Skin of body (tissue), 3 donors: ENCODE measurements at places on chromosomes 1 and 21. TPM values are rescaled to one million over a fixed set of nuclear protein-coding genes. Genes with fewer than 3 reads are reported as not detected.
A peak's percentile ranks its signal among the peaks of the same experiment; 100 is the strongest.

- no peak for DNase-seq
Observed at GRCh38 chr1:112044745-112045144, 55.3 kb upstream of the KCND3 start.

GRCh38 chr1:31108861-31109260, 43.3 kb upstream of the PUM1 start:
- no peak for DNase-seq

DNA sequence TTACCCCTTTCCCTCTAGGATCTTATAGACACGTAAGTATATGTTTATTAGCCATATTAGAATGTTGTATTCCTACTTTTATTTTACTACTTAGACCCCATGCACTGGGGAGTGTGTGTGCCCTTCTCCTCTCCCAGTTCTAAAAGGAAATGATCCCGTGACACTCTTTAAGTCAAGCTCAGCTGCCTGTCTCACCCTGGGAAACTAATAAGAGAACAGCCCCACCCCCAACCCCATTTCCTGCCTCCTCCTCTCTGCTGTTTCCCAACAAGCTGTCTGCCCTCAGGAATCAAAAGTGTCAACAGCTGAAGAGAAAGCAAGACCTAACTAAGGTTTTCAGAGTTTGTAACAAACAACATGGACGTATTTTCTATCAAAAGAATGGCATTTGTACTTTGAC, 92.6 kb upstream of the VAV3 start:
- peak; percentile 6 for DNase-seq

DNA sequence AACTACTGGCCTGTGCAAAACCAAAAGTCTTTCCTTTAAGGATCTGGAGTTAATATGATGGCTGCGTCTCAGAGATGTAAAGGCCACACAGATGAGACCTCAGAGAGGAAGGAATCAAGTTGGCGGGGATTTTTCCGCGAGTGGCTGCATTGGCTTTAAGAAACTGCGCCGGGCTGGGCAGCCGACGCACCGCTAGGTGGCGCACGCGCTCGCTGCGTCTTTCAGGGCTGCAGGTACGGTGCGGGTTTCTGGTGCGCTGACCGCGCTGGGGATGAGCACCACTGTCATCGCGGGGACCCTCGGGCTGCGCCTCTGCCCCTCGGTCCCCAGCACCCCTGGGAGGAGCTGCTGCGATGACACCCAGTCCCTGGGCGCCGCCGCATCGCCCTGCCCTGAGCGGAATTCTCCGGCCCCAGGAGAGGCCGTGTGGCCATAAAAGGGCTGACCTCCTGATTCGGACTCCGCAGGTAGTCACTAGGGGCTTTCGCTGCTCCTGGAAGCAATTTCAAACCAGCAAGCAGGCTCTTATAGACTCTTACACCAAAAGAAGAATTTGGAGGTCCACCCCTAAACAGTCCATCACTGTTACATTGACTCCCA, 241.0 kb downstream of the KCNJ6 start:
- no peak for DNase-seq

GRCh38 chr1:75614399-75614756, 3.5 kb upstream of the SLC44A5 start:
- DNase-seq: no peak

DNA sequence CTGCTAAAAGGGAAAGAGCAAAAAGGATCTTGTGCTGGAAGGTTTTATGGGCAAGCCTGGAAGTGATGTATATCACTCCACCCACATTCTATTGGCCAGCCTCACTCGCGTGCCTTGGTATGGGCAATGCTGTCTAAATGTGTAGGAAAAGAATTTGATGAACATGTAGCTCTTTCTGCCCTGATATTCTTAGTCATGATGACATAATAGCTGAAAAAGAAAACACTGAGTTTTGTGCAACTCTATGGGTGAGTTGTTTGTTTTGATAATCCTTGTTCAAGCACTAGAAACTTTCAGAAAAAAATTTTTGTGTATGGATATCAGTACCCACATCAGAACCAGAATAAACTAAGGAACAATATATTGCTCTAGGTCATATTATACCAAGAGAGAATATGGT, 231.5 kb upstream of the ST6GALNAC5 start:
- no peak for DNase-seq

DNA sequence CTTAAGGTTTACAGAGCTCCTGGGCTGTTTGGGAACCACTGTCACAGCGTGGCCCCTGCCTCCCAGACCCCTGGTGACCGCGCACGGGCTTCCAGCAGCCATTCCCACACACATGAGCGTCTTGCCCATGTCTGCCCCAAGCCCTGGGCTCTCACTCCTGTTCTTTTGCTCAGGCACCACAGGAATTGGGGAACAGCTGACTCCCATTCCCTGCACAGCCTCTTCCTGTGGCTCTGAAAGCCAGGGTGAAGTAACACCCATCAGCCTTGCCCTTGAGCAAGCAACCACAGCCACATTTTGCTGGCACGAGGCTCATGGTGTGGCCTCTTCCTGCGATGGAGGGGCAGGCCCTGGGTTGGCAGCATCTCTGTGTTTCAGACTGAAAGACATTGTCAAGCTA, 14.3 kb upstream of the GPR157 start:
- no peak for DNase-seq

DNA sequence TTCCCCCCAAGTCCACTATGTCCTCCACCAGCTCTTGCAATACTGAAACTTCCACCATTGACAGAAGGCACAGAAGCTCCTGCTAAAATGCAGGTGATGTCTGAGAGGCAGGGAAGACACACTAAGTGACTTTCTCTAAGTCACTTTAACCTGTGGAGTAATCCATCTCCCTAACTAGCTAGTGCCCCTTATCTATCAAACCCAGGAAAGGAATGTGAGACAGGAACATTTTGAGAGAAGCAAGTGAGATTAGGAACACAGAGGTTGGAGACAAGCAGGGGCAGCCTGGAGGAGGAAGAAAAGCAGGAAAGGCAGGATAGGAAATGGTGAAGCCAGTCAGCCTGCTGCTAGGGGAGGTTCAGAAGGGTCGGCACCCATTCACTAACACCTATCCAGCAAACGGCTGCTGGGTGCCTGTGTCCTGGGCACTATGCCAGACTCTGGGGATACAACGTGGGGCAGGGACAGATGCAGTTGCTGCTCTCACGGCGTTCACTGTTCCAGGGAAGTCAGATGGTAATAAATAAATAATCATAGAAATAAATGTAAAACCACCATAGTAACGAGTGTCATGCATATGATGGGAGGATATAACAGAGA, 7.0 kb downstream of the GPA33 start:
- no peak for DNase-seq

DNA sequence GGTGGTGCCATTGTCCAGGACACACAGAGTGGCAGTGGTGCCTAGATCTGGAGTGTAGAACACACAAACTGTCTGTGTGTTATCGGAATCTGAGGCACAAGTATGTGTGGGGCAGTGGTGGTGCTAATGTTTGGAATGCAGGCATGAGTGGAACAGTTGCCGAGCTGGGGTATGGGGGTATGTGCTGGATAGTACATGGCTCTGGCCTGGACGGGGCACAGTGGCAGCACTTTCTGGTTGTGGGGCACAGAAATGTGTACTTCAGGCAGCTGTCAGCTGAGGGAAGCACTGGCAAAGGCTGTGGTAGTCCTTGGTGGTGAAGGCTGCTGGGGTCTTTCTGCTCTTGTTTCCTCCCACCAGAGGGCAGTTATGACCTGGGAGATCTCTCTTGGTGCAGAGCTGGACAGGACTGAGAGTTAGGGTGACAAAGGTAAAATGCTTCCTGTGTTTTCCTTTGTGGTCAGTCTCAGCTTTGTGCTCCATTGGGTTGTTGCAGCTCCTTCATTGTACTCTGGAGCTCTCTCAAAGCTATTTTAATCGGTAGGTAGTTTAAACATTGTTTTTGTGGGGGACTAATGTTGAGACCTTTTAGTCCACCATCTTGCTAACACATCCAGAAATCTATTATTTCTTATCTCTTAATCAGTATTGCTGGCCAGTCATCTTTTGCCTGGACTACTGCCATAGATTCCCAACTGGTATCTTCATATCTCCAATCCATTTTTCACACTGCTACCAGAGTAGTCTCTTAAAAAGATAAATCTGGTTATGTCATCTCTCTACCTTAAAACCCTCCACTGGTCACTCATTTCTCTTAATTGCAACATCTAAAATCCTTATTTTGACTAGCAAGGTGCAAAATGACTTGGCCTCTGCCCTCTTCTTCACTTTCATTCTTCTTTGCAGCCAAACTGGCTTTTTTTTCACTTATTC, 83.9 kb upstream of the NBPF4 start:
- no peak for DNase-seq

DNA sequence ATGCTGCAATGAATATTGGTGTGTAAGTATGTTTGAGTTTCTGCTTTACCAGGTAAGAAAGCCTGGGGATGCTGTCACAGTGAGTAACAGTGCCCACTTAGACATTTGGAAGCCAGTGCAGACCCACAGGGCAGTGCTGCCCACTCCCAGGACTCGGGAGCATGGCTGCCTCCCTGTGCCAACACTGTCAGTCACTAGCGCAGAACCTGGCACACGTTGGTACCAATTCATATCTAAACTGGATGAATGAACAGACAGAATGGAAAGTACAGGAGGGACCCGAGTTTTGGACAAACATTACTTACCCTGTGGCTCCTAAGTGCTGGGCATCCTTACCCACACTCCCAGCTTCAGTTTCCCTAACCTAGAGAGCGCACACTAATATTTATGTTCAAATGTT, 1.6 kb upstream of the EVA1C start:
- no peak for DNase-seq

DNA sequence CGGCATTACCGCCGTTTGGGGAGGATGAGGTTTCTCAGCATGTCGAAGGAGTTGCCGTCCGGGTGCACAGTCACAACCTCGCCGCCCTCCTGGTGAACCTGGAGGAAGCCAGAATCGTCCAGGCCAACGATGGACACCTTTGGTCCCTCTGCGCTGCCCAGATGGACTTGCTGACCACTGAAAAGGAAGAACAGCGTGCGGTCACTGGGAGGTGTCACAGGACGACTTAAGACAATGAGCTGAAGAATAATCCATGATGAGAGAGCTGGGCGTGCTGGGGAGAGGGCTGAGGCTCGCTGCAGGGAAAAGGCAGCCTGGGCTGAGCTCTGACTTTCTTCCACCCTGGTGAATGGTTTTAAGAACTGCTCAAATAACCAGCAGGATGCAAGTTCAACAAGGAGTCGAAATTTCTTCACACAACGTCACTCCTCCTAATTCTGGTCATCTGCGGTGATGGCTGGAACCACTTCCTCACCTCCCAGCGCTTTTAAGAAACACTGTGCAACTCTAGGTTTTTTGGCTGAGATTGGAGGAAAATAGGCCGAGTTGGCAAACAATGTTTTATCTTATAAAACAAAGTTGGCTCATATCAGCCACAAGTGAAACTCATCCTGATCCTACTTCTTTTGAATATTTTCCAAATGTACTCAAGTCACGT, 55.5 kb downstream of the SIM2 start:
- DNase-seq: no peak

- DNase-seq: no peak
Observed at GRCh38 chr1:195019385-195019784, 1588.9 kb downstream of the KCNT2 start.

DNA sequence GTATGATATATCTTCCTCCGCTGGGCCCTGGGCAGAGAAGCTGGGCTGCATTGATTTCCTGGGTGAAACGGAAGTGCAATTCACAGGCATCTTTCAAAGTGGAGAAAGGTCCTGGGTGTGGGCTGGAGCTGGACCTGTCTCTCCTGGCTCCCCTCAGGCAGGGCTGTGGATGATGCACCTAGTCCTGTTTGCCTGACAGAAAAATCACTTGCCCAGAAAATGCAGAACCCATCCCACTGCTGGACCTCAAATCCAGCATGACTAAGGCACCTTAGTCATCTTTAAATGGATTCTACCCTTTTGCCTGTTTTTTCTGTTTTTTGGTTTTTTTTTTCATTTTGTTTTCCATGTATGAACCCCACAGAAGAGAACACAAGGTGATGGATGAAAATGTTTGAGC, 49.7 kb downstream of the MYSM1 start:
- no peak for DNase-seq

GRCh38 chr1:77511440-77511840, 171.0 kb downstream of the ZZZ3 start:
- DNase-seq: no peak

- DNase-seq: no peak
Observed at GRCh38 chr1:95146637-95147036, 29.5 kb downstream of the TLCD4 start.

DNA sequence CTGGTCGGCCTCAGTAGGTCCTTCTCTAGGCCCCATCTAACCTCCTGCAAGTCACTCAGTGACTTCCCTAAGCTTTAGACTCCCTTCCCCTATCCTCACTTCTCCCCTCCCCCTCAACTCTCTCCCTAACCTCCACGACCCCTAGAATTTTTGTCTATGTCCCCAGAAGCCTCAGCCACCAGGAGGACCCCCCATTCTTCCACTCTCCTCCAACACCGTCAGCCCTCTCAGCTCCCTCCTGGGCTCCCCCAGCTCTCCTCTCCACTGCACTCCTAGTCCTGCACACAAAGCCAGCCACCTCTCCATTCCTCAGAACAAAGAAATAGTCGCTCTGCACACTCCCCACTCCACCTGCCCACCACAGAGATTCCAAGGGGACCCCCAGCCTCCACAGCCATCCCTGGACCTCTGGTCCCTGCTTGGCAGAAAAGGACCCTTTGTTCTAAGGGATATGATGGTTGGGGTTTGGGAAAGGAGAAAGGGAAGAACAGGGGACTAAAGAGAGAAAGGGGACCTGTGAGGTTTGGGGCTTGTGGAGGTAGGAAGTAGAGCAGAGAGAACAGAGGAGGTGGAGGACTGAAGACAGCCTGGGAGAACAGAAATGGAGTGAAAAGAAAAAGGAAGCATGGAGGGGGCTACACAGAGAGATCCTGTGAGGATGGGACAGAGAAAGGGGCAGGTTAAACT, 2.8 kb downstream of the ARHGEF2 start:
- DNase-seq: no peak

GRCh38 chr1:61241411-61241838, 159.1 kb downstream of the NFIA start:
- DNase-seq: no peak

DNA sequence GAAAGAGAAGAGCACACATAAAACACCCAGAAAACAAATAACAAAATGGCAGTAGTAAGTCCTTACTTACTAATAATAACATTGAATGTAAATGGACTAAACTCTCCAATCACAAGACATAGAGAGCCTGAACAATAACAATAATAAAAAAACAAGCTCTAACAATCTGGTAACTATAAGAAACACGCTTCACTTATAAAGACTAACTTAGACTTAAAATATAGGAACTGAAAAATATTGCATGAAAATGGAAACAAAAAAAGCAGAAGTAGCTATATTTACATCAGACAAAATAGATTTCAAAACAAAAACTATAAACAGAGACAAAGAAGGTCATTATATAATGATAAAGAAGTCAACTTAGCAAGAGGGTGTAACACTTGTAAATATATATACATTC, 83.1 kb upstream of the LYPLAL1 start:
- no peak for DNase-seq

UBL4B gene
- 0.20 TPM for total RNA-seq

CFAP126 gene
- not detected for total RNA-seq

SMCP gene
- total RNA-seq: not detected

MSH4 gene
- 0.39 TPM for total RNA-seq

MYOG gene
- 11.0 TPM for total RNA-seq

KLHDC8A gene
- 1.3 TPM for total RNA-seq

CD34 gene
- 34.3 TPM for total RNA-seq

TRAPPC10 gene
- 23.1 TPM for total RNA-seq

CTSE gene
- 0.20 TPM for total RNA-seq
